HFFc6 (cell line): ENCODE measurements at places on chromosomes 13 and 19.

GRCh38 chr19:39516270-39516669 lies 1.3 kb downstream of the SELENOV start:
- DNase-seq = no peak

GRCh38 chr19:10751109-10751953 lies 33.5 kb downstream of the DNM2 start:
- DNase-seq = no peak

GRCh38 chr13:113815151-113816058 lies 48.5 kb downstream of the GAS6 start:
- no peak for DNase-seq

GRCh38 chr13:51292000-51292565 lies 47.4 kb upstream of the SERPINE3 start:
- no peak for DNase-seq

DNA sequence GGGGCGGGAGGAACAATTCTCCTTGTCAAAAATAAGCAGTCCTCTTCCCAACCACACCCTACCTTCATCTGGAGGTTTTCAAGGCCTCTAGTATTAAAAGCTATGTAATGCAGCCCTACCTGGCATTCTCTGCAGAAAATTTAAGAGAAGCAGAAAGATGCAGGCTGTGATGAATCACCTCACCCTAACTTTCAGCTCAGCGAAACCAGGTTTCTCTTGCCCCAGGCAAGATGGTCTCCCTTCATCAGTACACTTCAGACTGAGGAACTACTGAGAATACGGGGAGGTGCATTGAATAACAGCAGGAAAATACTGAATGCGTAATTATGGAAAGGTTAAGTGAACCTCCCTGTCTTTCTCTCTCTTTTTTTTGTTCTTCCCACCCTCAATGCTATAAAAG lies 437.6 kb upstream of the KLF12 start:
- no peak for DNase-seq

GRCh38 chr13:62702502-62702901 lies 1286.9 kb upstream of the PCDH20 start:
- no peak for DNase-seq

- no peak for DNase-seq
Measured at GRCh38 chr13:33208290-33209220, 77.0 kb downstream of the STARD13 start.

DNA sequence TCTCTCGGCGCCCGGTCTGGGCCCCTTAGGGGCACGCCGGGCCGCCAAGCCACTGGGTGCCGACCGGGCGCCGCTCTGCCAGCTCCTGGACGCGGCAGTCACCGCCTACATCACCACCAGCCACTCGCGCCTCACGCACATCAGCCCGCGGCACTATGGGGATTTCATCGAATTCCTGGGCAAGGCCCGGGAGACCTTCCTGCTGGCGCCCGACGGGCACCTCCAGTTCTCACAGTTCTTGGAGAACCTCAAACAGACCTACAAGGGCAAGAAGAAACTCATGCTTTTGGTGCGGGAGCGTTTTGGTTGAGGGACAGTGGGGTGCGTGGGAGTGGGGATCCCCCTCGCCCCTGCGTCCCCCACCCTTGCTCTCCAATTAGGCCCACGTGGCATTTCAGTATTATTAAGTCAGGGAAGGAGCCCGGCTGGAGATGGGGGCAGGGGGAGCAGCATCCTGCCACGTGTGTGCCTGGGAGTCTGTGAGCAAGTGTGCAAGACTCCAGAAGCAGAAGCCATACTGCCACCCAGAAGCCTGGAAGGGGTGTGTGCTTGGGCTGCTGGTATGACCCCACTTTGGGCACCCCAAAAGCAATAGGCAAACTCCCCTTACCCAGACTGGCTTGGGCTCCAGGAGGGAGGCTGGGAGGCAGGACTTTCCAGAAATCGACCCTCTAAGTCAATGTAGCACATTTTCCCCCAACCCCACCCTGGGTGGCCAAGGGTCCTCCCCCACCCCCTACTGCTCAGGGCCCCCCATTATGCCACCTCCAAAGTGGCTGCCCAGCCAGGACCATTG lies 35.7 kb downstream of the ZSWIM4 start:
- DNase-seq = peak; percentile 66

DNA sequence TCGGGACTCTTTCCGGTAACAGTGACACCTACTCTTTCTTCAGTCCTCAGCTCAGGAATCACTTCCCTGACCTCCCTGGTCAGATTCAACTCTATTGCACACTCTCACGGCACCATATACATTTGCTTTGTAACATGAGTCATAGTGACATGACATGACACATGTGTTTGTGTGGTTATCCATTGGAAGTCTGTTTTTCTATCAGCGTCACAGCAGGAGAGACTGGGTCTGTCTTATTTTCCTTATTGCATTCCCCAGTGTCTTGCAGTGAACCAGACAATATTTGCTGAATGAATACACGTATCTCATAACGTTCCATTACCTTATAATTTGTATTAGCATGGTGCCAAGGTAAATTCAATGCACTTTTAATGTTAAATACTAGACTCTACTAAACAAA lies 102.0 kb downstream of the DCLK1 start:
- no peak for DNase-seq

- no peak for DNase-seq
Measured at GRCh38 chr19:41995959-41996797, 2.1 kb upstream of the ATP1A3 start.

- no peak for DNase-seq
Measured at GRCh38 chr19:4032436-4032835, 24.9 kb downstream of the PIAS4 start.

DNA sequence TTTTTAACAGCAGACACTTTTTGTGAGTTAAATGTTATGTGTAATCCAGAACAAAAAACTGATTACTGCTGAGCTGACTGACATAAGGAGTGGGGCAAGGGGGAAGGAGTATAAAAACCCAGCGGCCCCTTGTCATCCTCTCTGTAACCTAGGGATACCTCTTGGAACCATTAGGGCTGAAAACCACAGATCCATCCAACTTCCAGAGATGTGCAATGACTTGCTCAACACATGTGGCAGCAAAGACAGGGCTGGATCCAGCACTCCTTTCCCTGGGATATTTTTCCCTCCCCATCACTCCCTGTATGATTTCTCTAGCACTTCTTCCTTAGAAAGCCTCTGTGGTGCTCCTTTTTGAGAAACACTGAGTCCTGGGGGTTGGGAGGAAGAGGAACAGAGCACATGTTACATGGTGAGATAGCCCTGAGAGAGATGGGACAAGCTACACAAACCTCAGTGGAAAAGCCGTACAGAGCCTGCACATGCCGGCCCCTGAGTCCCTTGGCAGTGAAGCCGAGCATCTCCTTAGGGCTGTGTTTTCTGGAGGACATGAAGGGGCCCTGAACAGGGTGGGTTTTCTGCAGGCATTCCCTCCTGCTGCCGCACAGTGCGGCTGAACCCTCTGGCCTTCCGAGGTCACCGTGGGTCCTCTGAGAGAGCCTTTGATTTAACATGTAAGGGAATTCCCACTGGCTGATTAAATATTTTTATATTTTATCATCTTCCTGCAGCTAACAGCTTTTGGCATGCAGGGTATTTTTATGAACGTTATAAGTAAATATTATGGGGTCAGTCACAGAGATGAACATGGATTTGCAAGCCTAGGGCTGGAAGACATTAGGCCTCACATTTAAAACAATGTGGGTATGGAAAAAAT lies 219.9 kb downstream of the COG6 start:
- DNase-seq = no peak

GRCh38 chr13:65473196-65473595 lies 1756.9 kb downstream of the PCDH9 start:
- DNase-seq = no peak
